ENCODE measurements at places on chromosomes 1 and 21. TPM values are rescaled to one million over a fixed set of nuclear protein-coding genes. Genes with fewer than 3 reads are reported as not detected.

DNA sequence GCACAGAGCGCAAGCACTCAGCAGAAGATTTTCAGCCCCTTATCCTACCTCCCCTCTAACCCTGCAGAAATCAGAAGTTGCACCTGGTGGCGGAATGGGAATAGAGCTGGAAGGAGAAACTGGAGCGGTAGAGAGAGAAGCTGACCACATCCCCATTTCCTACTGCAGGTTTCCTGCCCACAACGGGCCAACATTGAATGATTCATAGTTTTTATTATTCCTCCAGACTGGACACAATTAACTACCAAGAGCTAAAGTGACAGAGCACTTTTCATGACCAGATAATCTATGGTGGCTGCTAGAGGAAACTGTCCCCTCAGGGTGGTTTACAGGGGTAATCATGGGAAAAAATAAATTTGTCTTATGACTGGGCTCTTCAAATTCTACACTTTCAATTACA is 21.3 kb upstream of the LRRC8D start:
- H3K27me3 ChIP-seq, result peaks cover 5% of the 10 kb centered on the region
- DNase-seq, result no peak
- no peaks in the 10 kb centered on the region for H3K4me1 ChIP-seq

- H3K4me1 ChIP-seq, result peaks cover 7% of the 10 kb centered on the region
- peaks cover 11% of the 10 kb centered on the region for H3K36me3 ChIP-seq
- no peak overlapping the region for H3K4me3 ChIP-seq
- no peak for DNase-seq
Observed at GRCh38 chr1:20949871-20950590, 162.9 kb upstream of the HP1BP3 start.

GRCh38 chr1:216778737-216779136 is 55.5 kb upstream of the ESRRG start:
- H3K36me3 ChIP-seq, result no peaks in the 10 kb centered on the region
- DNase-seq, result no peak
- H3K27me3 ChIP-seq, result no peaks in the 10 kb centered on the region
- no peak overlapping the region for H3K4me3 ChIP-seq

- DNase-seq, result no peak
- peaks cover 6% of the 10 kb centered on the region for H3K4me1 ChIP-seq
- H3K4me3 ChIP-seq, result no peak overlapping the region
- no peak overlapping the region for H3K27ac ChIP-seq
- H3K27me3 ChIP-seq, result no peaks in the 10 kb centered on the region
Observed at GRCh38 chr1:228396770-228397662, 9.6 kb downstream of the TRIM11 start.

The ZNF672 gene
- polyA plus RNA-seq, result 38.8 TPM

The LCE2A gene
- not detected for polyA plus RNA-seq

Measured in naive B cell (primary cell).